Erythroblast (primary cell): ENCODE measurements at places on chromosomes 1 and 21.
A peak's percentile ranks its signal among the peaks of the same experiment; 100 is the strongest.

DNA sequence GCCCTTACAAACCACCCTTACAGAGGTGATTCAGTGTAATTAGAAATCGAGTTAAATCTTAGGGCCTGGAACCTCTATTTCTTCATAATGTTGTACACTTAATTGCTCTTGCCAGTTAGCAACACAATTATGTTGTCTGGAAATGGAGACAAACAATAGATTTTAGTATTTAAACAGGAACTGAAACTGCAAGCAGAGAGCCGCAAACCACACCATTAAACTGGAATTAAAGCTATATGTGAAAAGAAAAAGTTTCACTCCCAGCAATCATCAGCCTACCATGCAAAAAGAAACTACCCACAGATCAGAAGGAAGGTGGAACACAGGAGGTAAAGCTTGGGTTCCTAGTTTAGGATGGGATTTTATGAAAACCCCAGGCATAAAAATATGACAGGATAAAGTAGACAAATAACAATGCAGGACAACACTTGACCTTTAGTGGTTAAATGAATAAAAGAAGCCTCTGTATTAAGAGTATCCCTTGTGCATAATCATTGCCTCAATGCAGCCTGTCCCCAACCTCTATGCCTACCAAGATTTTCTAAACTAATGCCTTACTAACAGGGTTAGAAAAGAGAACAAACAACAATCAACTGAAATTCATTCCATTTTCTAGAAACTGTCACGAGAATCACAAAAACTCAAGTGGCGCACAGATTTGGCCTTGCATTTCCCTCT, 304.3 kb upstream of the ESRRG start:
- DNase-seq, result no peak

DNA sequence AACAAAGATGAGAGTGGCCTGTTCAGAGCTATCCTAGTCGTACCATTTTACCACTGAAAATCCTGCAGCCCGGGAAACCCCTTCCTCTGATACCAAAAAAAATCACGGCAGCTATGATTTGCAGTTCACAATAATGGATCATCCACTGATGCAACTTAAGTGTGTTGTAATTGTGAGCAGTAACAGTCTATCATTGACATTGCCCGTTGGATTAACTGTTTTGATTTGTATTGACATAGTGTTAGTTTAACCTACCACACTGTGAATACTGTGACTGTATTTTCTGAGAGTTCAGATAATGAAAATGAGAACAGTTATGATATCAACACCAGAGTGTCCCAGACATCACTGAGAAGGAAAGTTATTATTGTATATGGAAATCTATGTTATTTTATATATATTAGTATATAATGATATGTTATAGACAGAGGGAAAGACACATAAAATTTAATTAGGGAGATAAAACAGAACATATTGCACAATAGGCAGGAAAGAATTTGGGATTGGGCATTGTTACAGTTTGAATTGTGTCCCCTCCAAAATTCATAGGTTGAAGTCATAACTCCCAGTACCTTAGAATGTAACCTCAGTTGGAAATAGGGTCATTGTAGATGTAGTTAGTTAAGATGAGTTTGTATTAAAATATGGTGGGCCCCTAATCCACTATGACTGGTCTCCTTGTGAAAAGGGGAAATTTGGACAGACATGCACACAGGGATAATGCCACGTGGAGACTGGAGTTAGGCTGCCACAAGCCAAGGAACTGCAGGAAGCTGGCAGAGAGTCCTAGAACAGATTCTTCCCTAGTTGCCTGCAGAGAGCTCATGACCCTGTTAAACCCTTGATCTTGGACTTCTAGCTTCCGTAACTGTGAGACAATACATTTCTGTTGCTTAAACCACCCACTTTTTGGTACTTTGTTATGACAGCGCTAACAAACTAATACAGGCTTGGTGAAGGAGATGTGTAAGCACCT, 54.4 kb downstream of the TLCD4 start:
- no peak for DNase-seq

DNA sequence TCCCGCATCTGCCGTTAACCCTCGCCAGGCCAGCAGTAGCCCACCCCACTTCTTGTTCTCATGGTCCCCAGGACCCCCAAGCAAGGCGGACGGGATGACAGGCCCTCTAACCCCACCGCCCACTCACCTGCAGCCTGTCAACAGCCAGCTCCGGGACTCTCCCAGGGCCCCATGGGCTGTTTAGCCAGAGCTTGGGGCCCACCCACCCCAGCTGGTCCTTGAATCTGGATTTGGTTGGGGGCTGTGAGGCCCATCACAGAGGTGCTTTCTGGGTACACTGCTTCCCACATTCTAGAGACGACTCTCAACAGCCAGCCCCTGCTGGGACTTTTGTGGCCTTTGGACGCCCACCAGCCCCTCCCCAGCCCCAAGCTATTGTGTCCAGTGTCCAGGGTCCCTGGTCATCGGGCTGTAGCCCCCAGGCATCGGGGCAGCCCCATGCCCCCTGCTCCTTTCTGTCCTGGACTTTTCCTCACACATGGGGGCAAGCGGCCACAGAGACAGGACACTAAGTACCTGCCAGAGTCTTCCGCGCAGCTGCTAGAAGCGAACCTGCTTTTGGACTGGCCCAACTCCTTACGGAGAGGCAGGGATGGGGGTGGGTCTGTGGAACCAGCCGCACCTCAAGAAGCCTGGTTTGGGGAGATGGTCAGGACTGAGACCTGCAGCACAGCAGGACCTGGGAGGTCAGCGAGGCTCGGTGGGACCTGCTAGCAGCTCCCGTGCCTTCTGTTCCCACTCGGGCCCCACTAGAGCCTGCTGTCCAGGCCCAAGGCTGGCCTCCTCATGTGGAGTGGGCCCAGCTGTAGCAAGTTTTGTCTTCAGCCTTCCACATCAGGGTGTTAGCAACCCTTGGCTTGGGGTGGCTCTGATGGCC, 208.1 kb upstream of the VAMP3 start:
- no peak for DNase-seq

DNA sequence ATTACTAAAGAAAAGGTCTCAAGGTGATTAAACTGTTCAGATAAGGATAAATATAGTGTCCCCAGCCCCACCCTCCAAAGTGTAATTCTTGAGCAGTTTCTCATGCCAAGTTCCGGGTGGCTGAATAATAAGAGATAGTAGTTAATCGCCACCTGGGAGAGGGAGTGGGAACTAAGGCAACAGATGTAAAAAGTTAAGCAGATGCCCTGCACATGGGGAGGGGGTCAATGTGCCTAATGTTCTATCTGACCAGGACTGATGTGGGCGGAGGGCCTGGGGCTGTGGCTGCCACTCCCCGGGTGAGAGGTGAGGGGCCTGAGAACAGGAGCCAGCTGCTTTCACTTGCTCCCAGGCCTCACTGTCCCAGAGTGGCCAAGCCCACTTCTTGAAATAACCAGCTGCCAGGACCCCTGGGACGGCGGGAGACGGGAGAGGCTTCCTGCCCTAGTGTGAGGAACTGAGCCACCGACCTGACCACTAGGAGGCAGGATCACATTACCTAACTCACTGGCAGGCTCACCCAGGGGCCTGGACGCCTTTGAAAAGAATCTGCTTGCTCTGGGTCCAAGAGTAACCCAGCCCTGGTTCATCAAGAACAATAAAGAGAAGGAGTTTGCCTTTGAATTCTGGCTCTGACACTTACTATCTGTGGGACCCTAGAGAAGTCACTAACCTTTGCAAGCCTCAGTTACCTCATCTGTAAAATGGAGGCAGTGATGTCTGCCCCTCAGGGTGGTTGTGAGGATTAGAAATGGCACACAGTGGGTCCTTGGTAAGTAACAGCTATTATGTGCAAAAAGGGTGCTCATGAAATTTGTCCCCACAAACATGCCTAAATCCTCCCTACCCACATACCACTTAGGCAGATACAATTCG, 179.2 kb downstream of the ATG4C start:
- DNase-seq, result peak; percentile 32

- no peak for DNase-seq
Measured at GRCh38 chr21:28138272-28138671, 854.4 kb downstream of the LTN1 start.
